ENCODE measurements at places on chromosomes 12 and 14.

- peak; percentile 39 for DNase-seq
Observed at GRCh38 chr14:101473795-101474562, 87.3 kb upstream of the DIO3 start.

DNA sequence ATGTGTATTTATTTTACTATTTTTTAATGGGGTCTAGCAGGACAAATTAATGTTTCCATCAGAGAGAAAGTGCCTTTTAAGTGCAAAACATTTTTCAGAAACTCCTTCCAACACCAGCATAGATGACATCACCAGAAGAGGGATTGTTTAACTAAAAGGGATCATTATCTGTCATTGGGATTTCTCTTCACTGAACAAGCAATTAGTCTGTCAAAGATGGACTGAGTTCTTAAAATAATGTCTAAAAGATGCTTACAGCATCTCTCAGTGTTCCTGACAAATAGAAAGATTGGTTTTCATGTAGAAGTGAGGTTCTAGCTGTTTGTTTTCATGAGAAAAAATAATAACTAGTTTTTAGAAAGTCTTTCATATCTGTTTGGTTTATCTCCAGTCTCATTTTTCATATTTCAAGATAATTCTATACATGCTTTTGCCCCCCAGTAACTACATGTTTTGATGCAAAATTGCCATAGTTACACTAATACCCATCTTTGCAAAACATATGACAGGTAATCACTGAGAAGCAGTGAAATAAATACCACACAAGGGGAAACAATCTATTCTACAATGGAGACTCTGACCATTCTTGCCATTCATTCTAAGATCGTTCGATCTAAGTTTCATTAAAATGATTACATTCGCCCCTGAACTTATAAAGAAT, 850.3 kb downstream of the GALC start:
- DNase-seq: no peak

DNA sequence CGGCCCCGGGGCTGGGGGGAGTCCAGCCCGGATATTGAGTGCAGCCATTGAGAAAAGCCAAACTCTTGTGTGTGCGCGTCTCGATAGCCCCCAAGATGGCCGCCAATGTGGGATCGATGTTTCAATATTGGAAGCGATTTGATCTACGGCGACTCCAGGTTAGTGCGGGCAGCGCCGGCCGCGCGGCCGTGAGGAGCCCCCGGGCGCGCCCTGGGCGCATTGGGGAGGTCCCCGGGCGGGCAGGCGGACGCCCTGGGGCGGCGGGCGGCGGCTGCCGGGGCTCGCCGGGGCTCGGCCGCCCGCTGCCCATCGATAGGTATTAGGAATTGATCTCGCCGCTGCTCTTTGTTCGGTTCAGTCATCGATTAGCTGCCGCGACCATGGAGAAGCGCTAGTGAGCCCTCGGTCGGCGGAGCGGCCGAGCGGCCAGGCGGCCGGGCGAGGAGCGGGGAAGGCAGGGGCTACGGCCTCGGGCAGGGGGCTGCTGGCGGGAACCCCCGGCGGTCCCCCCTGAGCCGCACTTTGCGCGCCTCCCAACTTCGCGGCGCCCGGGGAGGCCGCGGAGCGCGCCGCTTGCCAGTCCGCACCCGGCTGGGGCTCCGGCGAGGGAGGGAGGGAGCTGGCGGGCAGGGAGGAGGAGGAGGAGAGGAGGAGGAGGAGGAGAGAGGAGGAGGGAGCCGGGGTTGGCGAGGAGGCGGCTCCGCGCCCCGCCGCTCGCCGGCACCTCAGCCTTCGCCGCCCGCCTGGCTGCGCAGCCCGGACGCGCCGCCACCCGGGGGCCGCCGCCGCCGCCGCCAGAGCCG, 113.9 kb upstream of the MYL2 start:
- DNase-seq: peak; percentile 69

GRCh38 chr12:114986849-114987248, 302.9 kb upstream of the TBX3 start:
- DNase-seq: no peak

- DNase-seq: no peak
Observed at GRCh38 chr12:48442179-48442847, 30.0 kb upstream of the ANP32D start.

- no peak for DNase-seq
Observed at GRCh38 chr12:98671459-98671858, 26.4 kb downstream of the APAF1 start.

DNA sequence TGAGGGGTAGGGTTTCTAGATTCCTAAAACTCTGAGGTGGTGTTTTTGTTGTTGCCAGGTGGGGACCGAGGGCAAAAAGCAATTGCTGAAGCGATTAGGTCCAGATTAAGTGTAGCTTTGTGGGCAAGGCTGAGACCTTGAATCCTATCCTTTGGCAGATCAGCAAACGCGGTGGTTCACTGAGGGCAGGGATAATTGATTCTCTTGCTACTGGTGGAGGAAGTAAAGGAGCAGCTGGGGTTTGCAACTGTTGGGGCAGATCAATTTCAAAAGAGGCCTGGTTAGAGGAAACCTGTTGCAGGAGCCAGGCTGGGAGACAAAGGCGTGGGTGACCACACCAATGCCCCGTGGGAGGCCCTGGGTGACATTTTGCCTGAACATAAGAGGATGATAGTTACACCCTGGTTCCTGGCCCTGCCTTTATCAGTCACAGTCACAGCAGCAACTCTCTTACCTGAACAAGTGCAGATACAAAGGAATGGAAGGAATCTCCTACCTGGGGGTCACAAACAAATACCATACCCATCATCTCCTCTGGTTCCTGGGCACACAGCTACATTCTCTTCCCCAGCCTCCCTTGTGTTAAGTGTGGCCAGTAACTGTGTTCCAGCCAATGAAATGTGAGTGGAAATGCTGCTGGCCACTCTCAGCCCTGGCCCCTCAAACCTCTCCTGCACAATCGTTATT, 43.3 kb upstream of the RASSF3 start:
- no peak for DNase-seq

All from thyroid gland (tissue), 4 donors.